Activated naive CD4-positive, alpha-beta T cell treated with anti-CD3 and anti-CD28 coated beads for 36 hours (primary cell): ENCODE measurements at places on chromosomes 12 and 14.
A peak's percentile ranks its signal among the peaks of the same experiment; 100 is the strongest.

DNA sequence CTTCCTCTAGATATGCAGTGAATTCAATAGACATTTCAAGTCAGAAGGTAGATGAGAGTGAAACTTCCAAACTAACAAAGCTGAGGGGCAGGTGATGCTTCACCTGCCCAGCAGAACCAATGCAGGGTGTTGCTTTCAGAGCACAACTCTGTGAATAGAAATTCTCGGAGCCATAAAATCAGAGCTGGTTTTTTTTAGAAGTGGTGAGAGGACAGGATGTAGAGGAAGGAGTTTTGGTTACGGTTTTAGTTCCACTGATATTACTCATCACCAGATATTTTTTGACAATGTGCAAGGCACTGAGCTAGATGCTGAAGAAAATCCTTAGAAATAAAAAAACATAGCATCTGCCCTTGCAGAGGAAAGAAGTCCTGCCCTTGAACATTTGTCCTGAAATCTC lies 62.2 kb downstream of the BMP4 start:
- H3K27me3 ChIP-seq: peaks cover 14% of the 10 kb centered on the region
- H3K4me1 ChIP-seq: no peaks in the 10 kb centered on the region

GRCh38 chr14:47596860-47597259 lies 78.5 kb downstream of the MDGA2 start:
- no peak overlapping the region for H3K4me3 ChIP-seq
- no peak overlapping the region for H3K27ac ChIP-seq
- no peaks in the 10 kb centered on the region for H3K36me3 ChIP-seq
- no peaks in the 10 kb centered on the region for H3K4me1 ChIP-seq
- H3K27me3 ChIP-seq: no peaks in the 10 kb centered on the region

GRCh38 chr12:63276537-63277365 lies 125.8 kb upstream of the AVPR1A start:
- no peak overlapping the region for H3K27ac ChIP-seq
- no peaks in the 10 kb centered on the region for H3K4me1 ChIP-seq
- peaks cover 2% of the 10 kb centered on the region for H3K27me3 ChIP-seq
- no peak overlapping the region for H3K4me3 ChIP-seq
- DNase-seq: peak; percentile 13

DNA sequence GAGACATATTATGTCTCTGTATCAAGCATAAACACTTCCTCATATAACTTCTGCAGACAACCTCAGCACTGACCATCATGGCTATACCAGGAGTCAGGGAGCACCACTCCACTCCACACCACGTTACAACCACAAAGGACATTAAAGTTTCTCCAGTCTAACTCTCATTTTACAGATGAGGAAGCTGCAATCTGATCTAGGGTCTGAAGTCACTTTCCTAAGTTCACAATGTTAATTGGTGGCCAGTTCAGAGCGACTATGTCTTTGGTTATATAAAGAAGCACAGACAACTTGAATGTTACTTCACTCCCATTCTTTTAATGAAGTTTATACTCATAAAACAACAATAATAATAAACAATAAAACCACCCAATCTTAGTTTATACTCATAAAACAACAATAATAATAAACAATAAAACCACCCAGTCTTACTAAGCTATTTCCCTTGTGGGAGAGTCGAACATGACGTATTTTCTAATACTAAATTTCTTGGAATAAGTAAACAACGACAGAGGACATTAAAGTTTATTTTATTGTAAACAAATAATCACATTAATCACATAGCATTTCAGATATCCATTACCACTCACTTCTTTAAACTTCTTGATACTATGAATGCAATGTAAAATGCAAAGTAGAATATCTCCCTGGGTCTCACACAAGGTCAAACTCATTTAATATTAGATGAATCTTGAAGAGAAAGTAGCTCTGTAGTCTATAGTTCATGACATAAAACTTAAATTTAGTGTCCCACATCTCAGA lies 72.4 kb upstream of the SSTR1 start:
- H3K27ac ChIP-seq: no peak overlapping the region
- no peaks in the 10 kb centered on the region for H3K27me3 ChIP-seq
- DNase-seq: no peak
- no peaks in the 10 kb centered on the region for H3K36me3 ChIP-seq
- H3K4me3 ChIP-seq: no peak overlapping the region

GRCh38 chr12:54328595-54329337 lies 3.8 kb downstream of the COPZ1 start:
- peaks cover 76% of the 10 kb centered on the region for H3K4me1 ChIP-seq
- no peaks in the 10 kb centered on the region for H3K27me3 ChIP-seq
- peaks cover 4% of the 10 kb centered on the region for H3K36me3 ChIP-seq
- peak overlapping the region; percentile 47 for H3K27ac ChIP-seq
- no peak overlapping the region for H3K4me3 ChIP-seq

DNA sequence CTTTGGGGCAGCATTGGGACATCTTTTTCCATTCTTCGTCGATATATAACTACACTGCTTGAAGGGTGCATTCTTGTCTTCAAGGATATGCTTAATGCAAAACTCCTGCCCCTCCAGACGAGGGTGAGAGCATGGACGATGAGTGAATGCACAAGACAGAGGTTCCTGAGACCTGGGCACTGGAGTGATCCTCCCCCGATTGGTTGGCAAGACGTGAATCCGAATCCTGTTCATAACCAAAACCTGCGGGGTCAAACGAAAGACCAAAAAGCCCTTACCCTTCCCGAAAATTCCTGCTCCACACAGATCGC lies 684 bp downstream of the KANSL2 start:
- H3K36me3 ChIP-seq: peaks cover 41% of the 10 kb centered on the region
- peaks cover 53% of the 10 kb centered on the region for H3K4me1 ChIP-seq
- no peak for DNase-seq
- peak overlapping the region; percentile 93 for H3K27ac ChIP-seq
- no peaks in the 10 kb centered on the region for H3K27me3 ChIP-seq

- H3K4me3 ChIP-seq: no peak overlapping the region
- no peaks in the 10 kb centered on the region for H3K27me3 ChIP-seq
- H3K4me1 ChIP-seq: no peaks in the 10 kb centered on the region
- no peak for DNase-seq
- H3K27ac ChIP-seq: no peak overlapping the region
- peaks cover 16% of the 10 kb centered on the region for H3K36me3 ChIP-seq
These were observed 123.9 kb downstream of the RFLNA start for GRCh38 chr12:124418791-124419190.

DNA sequence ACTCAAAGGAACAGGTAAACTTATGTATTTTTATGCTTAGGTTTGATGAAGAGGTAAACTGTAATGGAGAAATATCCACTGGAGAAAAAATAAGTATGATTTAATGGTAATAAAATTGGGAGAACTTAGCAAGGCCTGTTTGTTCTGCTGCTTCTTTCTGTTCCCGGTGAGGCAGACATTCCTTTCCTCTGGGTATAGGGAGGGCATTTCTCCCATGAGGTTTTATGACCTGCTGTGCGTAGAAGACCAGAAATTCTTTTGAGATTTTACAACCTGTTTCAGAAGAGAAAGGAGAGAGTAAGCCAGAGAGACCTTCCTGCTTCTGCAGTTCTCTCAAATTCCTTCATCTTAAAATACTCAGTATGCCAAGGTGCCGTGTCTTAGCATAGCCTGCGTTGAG lies 139.4 kb upstream of the RMST start:
- no peaks in the 10 kb centered on the region for H3K36me3 ChIP-seq
- H3K27ac ChIP-seq: no peak overlapping the region
- DNase-seq: no peak
- H3K27me3 ChIP-seq: peaks cover 18% of the 10 kb centered on the region

DNA sequence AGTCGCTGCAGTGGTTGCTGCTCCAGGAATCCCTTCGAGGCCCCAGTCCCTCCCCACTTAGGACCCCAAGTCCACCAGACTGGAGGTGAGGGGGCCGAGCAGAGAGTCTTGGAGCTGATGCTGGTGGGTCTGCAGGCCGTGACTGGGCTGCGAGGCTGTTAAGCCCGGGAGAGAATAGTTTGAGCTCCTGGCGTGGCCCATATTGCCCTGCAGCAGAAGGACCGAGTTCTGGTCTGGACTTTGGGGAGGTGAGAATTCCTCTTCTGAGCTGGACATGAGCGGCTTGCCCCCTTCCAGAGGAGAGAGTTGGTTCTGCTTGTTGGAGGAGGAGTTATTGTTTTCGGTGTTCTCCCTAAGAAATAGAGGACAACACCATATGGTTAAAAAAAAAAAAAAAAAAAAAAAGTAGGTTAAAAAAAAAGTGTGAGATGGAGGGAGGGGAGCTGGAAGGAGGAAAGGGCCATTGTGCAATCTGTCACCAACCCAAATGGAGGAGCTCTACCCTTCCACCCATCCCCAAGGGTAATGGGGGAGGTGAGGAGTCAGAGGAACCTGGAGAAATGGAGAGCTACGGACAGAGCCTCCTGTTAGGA lies 3.0 kb downstream of the SIX1 start:
- no peak overlapping the region for H3K27ac ChIP-seq
- no peak for DNase-seq
- peaks cover 48% of the 10 kb centered on the region for H3K4me1 ChIP-seq

DNA sequence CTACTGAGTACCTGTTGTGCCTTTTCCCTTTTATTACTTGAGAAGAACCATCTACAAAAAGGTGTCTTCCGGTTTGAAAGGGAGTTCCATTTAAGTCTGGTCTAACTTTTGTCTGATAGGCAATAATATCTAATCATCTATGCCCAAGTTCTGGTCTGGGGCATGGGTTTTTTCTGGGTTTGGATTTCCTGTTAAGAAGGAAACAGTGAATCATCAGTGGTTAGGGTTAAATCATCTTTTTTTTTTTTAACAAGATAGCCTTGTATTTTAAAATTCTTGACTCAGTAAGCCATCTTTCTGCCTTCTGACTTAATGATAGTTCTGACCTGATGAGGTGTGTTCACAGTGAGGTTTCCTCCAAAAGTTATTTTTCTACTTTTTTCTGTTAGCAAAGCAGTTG lies 29.3 kb upstream of the CPNE8 start:
- no peak overlapping the region for H3K4me3 ChIP-seq
- H3K36me3 ChIP-seq: no peaks in the 10 kb centered on the region
- no peak overlapping the region for H3K27ac ChIP-seq
- peaks cover 2% of the 10 kb centered on the region for H3K27me3 ChIP-seq

DNA sequence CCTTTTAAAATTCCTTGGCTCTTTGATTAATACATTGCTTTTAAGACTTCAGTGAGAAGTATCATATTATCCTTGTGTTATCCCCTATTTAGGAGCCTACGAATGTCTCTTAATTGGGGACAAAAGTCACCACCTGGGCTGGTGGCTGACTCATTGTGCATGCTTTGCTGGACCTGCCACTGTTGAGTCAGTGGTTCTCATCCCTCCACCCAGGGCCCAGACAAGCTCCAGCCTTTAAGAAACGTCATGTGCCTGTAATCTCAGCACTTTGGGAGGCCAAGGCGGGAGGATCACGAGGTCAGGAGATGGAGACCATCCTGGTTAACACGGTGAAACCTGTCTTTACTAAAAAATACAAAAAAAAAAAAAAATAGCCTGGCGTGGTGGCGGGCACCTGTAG lies 57.9 kb downstream of the OTX2 start:
- DNase-seq: no peak
- H3K27ac ChIP-seq: no peak overlapping the region
- no peaks in the 10 kb centered on the region for H3K36me3 ChIP-seq

DNA sequence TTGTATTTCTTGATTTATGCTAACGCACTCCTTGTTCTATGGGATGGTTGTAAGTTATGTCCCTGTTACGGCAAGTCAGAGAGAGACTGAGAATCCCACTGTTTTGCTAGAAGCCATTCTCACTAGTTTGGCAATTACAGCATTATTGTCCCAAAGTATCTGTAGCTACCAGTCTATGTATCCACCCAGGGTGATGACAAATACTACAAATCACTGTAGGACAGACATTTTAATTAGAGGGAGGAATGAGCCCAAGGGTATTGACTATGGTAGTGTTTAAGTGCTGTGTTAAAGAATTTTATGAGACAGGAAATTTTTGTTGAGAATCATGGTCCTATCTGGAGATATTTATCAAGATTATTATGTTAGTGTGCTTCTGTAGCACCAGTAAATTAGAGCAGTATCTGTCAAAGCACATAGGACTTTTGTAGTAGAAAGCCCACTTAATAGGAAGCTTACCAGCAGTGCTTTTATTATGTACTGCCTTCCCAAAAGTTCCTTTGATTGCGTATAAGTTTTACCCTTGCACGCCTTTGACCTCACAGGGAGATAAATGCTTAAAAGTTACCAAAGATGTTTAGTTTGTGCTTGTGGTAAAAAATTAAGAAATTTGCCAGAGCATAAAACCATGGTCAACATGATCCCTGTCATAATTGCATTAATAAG lies 10.7 kb downstream of the PRKCH start:
- H3K27me3 ChIP-seq: no peaks in the 10 kb centered on the region
- H3K36me3 ChIP-seq: peaks cover 39% of the 10 kb centered on the region
- no peak for DNase-seq

GRCh38 chr12:43290836-43291235 lies 261.2 kb downstream of the ADAMTS20 start:
- no peak for DNase-seq
- H3K27me3 ChIP-seq: no peaks in the 10 kb centered on the region
- no peaks in the 10 kb centered on the region for H3K4me1 ChIP-seq

DNA sequence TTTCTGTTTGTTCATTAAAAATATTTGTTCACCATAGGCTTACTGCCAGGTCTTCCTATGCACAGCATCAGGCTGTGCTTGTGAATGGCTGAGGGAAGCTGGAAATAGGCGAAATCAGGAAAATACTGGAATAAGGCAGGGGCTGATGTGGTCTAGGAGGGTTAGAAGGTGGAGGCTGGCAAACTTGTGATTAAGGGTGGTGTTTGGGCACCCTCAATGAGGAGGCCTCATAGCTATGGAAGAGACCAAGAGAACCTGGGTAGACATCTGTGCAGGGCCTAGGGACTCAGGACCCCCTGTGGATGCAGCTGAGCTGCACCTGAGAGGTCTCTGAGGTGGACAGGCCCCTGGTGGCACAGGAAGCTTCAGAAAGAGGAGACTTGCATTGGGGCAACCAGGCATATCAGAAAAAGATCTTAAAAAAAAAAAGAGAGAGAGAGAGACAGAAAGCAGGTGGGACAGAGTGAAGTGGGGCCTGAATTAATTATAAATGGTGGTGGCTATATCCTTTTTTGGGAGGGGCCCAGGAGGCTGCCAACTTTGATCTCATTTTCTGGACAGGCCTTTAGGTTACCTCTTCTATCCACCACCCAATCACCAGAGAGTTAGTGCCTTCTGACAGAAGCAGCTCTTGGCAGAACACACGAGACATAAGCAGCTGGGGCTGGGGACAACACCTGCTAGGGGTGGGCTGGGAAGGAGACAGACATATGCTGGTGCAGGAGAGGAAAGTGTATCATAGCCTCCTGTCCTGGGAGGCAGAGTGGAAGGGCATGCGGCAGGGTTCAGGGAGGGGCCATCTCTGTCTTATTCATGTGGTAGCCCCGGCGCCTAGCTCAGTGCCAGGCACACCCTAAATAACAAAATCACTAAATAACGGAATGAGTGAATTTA lies 46.7 kb upstream of the ATP23 start:
- no peak overlapping the region for H3K27ac ChIP-seq
- DNase-seq: peak; percentile 29
- no peaks in the 10 kb centered on the region for H3K36me3 ChIP-seq

- peak overlapping the region; percentile 81 for H3K4me3 ChIP-seq
- peaks cover 59% of the 10 kb centered on the region for H3K27me3 ChIP-seq
- no peaks in the 10 kb centered on the region for H3K36me3 ChIP-seq
- peak; percentile 64 for DNase-seq
- H3K4me1 ChIP-seq: peaks cover 58% of the 10 kb centered on the region
These were observed 513 bp downstream of the BCAT1 start for GRCh38 chr12:24948420-24948756.
